GM12892 (cell line): ENCODE measurements at places on chromosomes 7 and 10.

DNA sequence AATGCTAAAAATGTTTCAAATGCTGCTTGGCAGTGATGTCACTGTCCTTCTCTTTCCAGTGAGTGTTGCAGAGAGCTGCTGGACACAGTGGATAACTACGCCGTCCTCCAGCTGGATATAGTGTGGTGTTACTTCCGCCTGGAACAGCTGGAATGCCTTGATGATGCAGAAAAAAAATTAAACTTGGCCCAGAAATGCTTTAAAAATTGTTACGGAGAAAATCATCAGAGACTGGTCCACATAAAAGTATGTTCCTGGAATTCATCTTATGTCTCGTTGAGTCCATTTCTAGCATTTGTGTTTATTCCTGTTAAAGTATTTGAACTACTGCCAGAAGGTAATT is 25.2 kb downstream of the NUB1 start:
- no peak for DNase-seq

GRCh38 chr10:26690731-26691475 is 6.6 kb upstream of the PDSS1 start:
- no peak for DNase-seq

DNA sequence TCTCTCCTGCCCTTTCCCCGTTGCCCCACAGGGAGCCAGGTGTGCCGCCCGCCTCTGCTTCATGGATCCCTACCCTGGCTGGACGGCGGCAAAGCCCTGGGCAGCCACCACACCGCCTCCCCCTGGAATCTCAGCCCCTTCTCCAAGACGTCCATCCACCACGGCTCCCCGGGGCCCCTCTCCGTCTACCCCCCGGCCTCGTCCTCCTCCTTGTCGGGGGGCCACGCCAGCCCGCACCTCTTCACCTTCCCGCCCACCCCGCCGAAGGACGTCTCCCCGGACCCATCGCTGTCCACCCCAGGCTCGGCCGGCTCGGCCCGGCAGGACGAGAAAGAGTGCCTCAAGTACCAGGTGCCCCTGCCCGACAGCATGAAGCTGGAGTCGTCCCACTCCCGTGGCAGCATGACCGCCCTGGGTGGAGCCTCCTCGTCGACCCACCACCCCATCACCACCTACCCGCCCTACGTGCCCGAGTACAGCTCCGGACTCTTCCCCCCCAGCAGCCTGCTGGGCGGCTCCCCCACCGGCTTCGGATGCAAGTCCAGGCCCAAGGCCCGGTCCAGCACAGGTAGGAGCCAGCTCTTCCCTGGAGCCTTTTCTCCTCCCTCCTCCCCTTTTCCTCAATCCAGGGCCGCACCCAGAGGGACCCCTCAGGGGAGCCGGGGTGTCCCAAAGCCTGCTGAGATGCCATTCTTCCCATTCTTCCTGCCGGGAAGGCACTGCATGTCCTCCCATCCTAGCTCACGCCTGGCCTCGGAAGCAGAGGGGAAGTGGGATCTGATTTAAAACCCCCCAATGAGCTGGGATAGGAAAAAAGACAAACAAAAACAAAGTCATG is 4.0 kb downstream of the GATA3 start:
- no peak for DNase-seq

DNA sequence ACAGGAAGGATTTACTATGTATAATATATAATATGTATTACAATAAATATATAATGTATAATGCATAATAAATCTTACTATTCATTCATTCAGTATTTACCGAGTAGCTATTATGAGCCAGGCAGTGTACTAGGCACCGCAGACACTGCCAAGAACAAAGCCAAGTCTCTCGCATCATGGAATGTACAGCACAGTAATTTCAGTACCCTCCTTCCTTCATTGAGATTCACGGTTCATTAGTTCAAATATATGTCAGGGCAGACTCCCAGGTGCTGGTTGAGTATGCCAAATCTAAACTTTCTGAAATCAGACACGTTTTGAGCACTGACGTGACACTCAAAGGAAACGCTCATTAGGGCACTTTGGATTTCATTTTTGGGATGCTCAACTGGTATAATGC is 9.1 kb downstream of the USP6NL start:
- DNase-seq: no peak

DNA sequence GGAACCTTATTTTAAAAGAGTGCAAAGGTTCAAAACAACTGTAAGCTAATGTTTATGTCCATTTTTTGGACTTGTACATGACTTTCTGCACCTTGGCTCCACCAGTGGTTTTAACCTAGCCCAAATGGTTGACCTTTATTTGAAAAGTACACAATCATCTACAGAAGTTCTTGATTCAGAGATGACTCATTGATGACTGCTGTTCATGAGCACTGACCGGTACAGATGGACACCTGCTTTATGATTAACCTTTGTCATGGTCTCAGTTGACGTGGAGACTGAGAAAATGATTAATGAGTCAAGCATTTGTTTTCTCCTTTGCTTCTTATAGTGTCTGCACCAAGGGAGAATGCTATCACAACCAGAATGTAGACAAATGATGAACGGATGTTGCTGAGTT is 55.7 kb upstream of the PTER start:
- no peak for DNase-seq

DNA sequence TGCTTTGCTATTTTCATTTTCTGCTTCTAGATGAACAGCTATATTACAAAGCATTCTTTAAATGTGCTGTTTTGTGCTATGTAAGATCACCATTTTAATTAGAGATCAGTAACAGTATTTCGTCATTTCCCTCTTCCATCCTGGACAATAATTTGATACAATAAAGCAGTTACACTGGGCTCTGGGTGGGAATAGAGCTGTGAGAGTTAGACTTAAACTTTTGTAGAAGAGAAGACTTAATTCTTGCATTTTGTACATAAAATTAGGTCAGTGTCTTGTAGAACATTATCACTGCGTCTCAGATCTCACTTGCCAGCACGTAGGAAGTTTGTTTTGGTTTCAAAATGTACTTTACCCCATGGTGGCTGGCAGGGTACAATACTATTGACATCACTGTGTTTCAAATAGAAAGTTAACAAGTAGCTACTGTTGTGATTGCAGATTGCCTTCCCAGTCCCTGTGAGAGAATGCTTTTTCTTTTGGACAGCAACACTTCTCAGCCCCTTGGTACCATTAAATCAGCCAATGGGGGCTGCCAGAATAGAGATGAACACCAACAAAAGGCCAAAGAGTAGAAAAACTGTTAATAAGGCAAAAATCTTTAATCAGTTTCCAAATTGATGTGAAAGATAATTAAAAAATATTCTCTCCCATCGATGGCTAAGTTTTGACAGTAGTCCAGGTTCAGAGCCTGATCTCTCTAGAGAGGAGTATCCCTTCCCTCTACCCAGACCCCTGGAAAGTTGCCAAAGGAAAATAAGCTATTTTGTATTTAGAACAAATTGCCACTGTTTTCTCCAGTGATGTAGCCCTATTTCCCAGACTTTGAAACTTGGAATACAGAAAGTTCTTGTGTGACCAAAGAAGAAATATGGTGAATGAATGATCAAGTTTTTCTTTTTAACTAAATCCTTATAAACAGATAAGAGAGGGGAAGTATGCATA is 35.1 kb downstream of the SMNDC1 start:
- DNase-seq: no peak

DNA sequence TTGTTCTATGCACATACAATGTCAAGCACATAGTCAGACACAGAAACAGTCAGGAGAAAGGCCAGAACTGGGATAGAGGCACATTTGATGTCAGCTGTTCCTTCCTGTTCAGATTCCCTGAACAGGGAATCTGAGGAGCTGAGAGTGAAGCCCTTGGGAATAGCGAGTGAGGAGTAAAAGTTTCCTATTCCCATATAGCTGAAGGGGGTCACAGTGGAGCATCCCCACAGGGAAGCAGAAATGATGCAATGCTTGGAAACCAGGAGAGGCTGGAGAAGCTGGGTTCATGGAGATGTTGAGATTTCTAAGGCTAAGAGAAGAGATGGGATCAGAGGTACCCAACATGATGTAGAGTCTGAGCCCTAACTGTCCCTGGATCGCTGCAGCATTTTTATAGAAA is 11.3 kb upstream of the PRXL2A start:
- no peak for DNase-seq

DNA sequence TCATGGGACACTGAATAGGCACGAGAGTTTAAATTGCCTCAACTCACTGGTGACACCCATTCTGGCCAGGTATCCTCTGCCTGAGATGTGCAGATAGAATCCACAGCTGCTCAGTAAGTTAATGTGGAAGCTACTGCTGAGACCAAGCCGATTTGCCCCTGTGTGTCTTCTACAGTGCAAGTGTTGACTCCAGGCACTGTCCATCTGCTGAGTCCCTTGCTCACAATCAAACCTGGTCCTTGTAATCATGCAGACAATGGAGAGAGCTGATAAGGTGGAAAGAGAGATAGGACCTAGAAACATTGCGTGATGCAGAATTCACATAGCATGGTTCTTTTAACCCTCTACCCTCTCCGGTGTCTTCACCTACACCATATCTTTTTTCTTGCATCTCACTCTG is 101.4 kb downstream of the ITGB8 start:
- no peak for DNase-seq

DNA sequence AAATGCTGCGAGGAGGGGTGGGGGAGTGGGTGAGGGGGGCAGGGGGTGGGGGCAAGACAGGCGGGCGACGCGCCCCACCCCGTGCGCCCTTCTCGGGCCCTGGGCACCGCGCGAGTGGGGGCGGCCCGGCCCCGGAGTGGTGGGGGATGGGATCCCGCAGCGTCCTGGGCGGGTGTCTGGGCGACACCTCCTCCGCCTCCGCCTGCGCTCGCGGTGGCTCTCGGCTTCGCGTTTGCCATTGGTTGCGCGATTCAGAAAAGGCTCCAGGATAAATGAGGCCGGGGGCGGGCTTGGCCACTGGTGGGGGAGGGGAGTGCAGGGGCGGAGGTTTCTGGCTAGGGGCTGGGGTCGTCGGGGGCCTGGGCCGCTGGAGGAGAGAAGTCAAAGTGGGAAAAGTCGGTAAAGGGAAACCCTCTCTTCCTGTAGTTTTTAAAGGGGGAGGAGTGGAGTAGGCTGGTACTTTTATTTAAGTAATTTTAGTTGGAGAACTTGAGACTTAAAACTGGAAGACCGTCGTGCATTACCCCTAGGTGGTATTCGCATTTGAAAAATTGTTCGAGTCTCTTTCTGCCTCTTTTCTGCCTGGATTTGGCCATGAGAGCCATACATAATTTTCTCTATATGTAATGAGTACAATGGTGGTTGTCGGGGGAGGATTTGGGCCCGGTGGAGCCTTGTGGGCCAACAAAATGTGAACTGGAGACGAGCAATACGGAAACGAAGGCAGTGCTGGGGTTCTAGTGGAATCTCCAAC is 992 bp upstream of the IGF2BP3 start:
- DNase-seq: peak; percentile 56

DNA sequence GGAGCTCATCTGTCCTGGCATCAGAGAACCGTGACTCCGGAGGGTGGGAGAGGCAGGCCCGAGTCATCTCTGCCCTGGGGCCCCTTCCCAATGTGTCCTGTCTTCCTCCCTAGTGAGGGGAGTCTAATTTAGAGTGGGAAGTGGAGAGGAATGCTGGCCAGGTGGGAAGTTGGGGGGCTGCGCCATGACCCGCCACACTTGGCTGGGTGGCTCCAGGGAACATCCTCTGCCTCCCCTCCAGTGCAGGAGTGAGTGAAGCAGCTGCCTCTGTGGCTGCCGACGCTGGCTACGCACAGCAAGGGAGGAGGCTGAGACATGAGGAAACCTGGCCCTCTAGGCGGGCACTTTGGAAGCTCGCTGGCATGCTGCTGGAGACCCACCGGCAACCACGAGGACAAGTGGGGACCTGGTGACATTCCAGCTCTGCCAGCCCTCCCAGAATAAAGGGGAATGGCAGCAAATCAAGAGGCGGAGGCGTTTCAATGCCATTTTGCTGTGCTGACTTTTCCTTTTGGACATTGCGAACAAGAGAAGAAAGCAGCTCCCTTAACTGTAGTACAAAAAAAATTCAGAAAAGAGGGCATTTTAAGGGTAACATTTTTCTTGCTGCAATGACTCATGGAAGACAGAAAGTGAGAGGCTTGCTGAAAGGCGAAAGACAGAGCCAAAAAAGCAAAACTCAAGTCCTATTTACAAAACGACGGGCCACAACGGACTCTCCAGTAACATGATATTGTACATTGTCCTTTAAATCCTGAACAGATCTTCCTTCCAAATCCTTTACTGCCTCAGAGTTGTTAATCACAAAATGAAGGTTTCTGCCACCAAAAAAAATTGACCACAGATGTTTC is 121.2 kb upstream of the PITRM1 start:
- DNase-seq: no peak

- DNase-seq: no peak
Measured at GRCh38 chr7:111047595-111047994, 43.3 kb upstream of the LRRN3 start.

DNA sequence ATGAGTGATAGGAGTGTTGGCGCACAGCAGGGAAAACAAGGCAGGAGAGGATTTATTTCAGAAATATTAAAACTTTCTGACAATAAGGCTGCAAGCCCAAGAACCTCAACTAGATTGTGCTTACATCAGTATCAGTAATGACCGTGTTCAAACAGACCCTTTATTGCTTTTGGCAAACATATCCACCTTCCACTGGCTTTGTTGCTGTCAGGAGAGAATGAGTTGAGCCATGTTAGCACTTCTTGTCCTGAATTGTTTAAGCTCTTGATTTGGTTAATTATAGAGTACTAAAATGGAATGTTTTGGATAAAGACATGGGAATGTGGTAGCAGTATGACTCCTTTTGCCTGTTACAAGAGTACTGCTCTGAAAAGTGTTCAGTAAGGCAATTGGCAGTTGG is 3.8 kb downstream of the AHCYL2 start:
- DNase-seq: no peak

DNA sequence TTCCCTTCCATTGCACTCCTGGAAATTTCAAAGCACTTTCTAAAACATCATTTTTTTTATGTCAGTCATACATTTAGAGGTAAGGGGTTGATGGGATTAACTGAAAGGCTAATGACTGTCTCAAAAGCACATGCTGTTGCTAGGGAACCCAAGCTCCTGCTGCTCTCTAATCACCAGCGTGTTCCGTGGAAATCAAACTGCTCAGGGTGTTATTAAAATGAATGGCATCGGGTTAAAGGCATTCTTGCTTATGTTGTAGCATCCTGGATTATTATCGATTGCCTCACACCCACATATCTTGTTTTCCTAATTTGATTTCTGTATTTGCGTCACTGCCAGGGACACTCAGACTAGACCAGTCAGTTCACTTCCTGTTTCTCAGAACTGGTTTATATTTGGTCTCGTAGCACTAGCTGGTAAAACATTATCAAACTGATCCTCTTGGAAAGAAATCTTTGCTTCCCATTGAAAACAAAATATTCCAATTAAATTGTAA is 216.5 kb upstream of the MKLN1 start:
- no peak for DNase-seq

- DNase-seq: no peak
Measured at GRCh38 chr7:157989589-157989988, 598.0 kb downstream of the PTPRN2 start.

GRCh38 chr10:83372646-83373045 is 766.7 kb upstream of the GHITM start:
- no peak for DNase-seq

GRCh38 chr7:42747044-42747443 is 164.8 kb downstream of the C7orf25 start:
- DNase-seq: no peak
